Mesothelial cell of epicardium (in vitro differentiated cells): ENCODE measurements at places on chromosomes 4 and X.
A peak's percentile ranks its signal among the peaks of the same experiment; 100 is the strongest.

GRCh38 chr4:78591404-78591803 lies 39.8 kb downstream of the ANXA3 start:
- H3K4me3 ChIP-seq = no peak overlapping the region
- peaks cover 29% of the 10 kb centered on the region for H3K36me3 ChIP-seq
- no peak overlapping the region for H3K27ac ChIP-seq
- no peaks in the 10 kb centered on the region for H3K4me1 ChIP-seq
- H3K27me3 ChIP-seq = no peaks in the 10 kb centered on the region
- DNase-seq = no peak

DNA sequence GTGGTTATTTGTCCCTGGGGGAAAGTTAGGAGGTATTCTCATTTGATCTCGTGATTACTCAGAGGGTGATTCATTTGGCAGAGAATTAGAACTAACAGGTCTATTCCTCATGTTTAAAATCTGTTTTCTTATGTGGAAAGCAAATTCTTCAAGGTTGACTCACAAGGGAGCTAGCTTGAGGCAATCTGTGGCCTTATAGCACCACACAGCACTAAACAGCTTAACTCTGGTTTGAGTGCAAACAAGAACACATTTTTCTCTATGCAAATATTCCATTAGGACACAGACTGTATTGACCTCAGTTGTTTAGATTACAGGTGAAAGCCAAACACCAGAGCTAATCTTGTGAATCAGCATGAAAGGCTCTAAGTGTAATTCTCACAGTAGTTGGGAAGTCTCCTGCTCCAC lies 694.4 kb upstream of the POU3F4 start:
- H3K36me3 ChIP-seq = peaks cover 4% of the 10 kb centered on the region
- H3K4me3 ChIP-seq = no peak overlapping the region
- DNase-seq = no peak
- no peaks in the 10 kb centered on the region for H3K27me3 ChIP-seq
- H3K4me1 ChIP-seq = peaks cover 6% of the 10 kb centered on the region

DNA sequence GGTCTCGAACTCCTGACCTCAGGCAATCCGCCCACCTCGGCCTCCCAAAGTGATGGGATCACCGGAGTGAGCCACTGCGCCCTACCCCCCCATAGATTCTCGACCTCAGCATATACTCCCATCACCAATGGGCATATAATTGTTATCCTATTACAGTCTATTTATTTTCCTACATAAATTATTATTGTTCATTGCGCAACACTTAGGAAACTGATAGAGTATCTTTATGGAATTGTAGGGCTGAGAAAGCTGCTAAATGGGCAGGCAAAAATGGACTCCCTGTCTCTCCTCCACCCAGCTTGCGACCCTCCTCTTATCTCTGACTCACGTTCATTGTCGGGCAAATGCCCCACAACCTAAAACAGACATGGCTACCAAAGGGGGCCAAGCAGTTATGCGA lies 1.0 kb downstream of the ERVMER34-1 start:
- H3K27ac ChIP-seq = no peak overlapping the region
- H3K4me3 ChIP-seq = peak overlapping the region; percentile 70
- no peak for DNase-seq
- peaks cover 5% of the 10 kb centered on the region for H3K36me3 ChIP-seq

GRCh38 chrX:107454302-107454701 lies 4.8 kb downstream of the FRMPD3 start:
- H3K27me3 ChIP-seq = peaks cover 48% of the 10 kb centered on the region
- DNase-seq = no peak
- no peaks in the 10 kb centered on the region for H3K36me3 ChIP-seq
- H3K4me1 ChIP-seq = peaks cover 1% of the 10 kb centered on the region
- H3K27ac ChIP-seq = no peak overlapping the region
- no peak overlapping the region for H3K4me3 ChIP-seq

DNA sequence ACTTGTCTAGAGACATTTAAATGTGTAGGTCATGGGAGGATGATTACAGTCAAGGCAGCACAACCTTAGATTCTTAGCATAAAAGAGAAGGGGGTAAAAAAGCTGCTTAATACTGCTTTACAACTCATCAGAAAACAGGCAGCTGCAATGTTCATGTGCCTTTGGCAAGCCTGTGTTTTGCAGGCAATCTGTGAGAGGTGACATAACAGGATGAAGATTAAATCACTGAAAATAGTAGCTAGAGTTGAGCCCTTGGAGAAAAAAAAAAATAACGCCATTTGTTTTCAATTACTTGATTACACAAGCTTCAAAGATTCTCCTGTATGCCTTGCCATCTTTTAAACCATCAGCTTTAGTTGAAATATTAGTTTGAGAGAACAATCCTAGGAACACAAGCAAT lies 847.6 kb upstream of the LCORL start:
- peak overlapping the region; percentile 70 for H3K27ac ChIP-seq
- no peak overlapping the region for H3K4me3 ChIP-seq
- no peaks in the 10 kb centered on the region for H3K36me3 ChIP-seq

DNA sequence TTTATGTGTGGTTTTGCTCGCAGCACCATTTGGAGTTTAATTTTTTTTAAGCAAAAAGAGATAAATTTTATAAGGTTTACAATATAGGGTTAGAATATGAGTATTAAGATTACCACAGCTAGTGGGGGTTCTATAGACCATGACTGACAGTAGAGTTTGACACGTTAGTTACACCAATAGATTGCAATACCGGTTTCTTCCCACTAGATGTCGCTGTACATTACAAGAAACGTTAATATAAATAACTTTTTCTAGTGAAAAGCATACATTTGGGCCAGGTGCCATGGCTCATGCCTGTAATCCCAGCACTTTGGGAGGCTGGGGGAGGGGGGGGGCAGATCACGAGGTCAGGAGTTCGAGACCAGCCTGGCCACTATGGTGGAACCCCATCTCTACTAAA lies 433.6 kb downstream of the MAGEB5 start:
- H3K4me3 ChIP-seq = no peak overlapping the region
- no peaks in the 10 kb centered on the region for H3K4me1 ChIP-seq
- peaks cover 10% of the 10 kb centered on the region for H3K36me3 ChIP-seq

GRCh38 chrX:56729152-56729850 lies at the start of gene NBDY:
TSS of gene NBDY (plus strand) at chrX:56729243. CDS start at chrX:56729354, 111 bp downstream.
- H3K36me3 ChIP-seq = no peaks in the 10 kb centered on the region
- peaks cover 18% of the 10 kb centered on the region for H3K4me1 ChIP-seq
- DNase-seq = no peak
- peak within 1 kb of the TSS; percentile 94 for H3K27ac ChIP-seq
- peak within 1 kb of the TSS; percentile 91 for H3K4me3 ChIP-seq

GRCh38 chrX:57667010-57667409 lies 13.1 kb downstream of the NLRP2B start:
- H3K4me1 ChIP-seq = no peaks in the 10 kb centered on the region
- no peaks in the 10 kb centered on the region for H3K27me3 ChIP-seq
- DNase-seq = no peak
- H3K36me3 ChIP-seq = no peaks in the 10 kb centered on the region
- H3K27ac ChIP-seq = no peak overlapping the region

DNA sequence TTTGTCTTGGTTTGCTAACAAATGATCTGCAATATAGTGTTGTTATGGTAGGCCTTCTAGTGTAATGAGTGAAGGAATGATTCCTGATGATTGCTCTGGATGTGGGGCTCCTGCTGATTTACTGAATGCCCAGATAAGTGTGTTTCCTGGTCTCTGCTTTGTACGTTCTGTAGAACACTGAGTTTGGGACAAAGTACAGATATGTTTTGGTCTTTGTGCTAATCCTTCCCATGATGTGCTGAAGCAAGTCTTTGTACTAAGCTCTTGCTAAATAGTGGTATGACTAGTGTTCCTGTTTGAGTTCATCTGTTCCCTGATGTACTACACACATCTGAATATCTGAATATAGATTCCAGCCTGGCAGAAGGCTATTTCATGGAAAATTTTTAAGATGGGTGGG lies 36.9 kb upstream of the XIAP start:
- H3K27me3 ChIP-seq = no peaks in the 10 kb centered on the region
- DNase-seq = no peak
- H3K36me3 ChIP-seq = no peaks in the 10 kb centered on the region
- H3K27ac ChIP-seq = no peak overlapping the region
- no peaks in the 10 kb centered on the region for H3K4me1 ChIP-seq

GRCh38 chr4:31947101-31947500 lies 1226.9 kb downstream of the PCDH7 start:
- H3K4me1 ChIP-seq = no peaks in the 10 kb centered on the region
- no peak overlapping the region for H3K27ac ChIP-seq
- H3K27me3 ChIP-seq = no peaks in the 10 kb centered on the region
- DNase-seq = no peak
- H3K36me3 ChIP-seq = no peaks in the 10 kb centered on the region
- no peak overlapping the region for H3K4me3 ChIP-seq
